ENCODE measurements at places on chromosomes 2 and 18.

DNA sequence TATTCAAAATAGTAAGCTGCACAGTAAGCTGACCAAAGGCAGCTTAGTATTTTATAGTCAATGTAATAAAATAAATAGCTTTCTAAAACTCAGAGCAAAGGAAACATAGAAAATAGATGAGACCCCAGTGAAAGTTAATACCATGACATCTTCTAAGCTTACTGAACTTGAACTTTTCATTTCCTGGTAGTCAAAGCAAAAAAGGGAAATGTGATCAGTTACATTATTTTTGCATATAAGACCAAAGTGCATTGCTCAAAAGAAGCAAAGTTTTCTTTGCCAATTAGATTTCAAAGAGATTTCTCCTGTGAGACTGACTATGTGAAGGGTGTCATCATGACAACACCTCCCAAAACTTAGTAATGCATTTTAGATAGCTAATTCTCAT is 70.2 kb downstream of the MYO1B start:
- DNase-seq = no peak

GRCh38 chr18:65017372-65017760 is 733.4 kb upstream of the CDH7 start:
- no peak for DNase-seq

DNA sequence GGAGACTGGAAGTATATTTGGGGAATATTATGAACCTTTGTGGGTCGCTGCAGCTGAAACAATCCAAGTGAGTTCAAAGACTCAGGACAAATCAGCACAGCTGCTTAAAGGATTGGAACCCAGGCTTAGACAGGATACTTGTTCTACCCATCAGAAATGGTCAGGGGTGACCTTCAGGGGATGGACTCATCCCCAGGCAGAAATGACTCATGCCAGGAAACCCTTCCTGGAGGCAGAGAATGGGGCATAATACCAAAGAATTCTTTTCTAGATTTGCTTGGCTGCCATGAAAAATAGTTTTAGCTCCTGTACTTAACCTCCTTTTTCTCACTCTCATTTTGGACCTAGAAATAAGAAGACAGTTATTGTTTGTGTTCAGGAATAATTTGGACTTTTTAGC is 425.5 kb downstream of the TSN start:
- no peak for DNase-seq

DNA sequence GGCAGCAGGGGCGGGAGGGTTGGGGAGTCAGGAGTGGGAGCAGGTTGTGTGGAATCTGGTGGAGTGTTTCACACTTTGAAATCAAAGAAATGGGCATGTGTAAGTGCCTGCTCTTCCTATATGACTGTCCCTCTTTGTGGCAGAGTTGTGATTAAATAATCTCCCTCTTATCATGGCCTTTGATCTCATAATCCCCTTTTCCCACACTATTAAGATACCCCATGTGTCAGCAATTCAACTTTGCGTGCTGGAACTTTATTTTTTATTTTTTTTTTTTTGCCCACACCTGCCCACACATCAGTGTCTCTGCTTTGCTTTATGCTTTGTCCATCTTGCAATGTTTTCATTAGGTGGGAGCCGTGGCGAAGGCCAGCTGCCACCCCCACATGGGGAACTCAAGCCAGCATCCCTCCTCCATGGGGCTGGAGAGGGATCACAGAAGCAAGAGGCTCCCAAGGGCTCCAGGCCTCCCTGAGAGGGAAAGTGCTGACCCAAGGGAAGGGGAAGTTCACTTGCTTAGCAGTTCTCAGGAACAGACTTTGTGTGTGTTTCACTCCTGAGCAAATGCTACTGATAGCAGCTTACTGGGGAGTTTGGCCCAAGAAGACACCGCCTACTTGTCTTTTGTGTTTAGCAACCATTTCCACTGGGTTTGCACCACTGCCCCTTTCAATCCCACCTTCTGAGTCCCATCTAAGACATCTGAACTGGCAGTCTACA is 243.4 kb downstream of the BCL11A start:
- DNase-seq = no peak

- no peak for DNase-seq
Measured at GRCh38 chr2:85893428-85894258, 4.9 kb upstream of the ST3GAL5 start.

GRCh38 chr18:12595571-12596255 is 62.2 kb downstream of the SPIRE1 start:
- DNase-seq = no peak

DNA sequence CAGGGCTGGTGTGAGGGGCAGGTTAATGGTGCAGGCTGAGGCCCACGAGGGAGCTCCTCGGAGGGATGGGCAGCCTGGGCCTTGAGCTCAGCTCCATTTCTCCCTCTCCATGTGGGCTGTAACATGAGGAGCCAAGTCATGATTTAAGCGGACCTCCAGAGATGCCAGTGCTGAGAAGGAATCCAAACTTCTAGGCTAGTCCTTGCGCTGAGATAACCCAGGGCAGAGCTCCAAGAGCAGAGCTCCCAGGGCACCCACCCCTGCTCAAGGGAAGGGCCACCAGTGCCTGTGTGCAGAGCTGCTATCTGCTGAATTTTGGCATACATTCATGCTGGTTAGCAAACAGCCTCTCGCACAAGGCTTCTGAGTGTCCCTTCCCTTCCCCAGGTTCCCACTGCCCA is 95.1 kb downstream of the MRO start:
- no peak for DNase-seq

DNA sequence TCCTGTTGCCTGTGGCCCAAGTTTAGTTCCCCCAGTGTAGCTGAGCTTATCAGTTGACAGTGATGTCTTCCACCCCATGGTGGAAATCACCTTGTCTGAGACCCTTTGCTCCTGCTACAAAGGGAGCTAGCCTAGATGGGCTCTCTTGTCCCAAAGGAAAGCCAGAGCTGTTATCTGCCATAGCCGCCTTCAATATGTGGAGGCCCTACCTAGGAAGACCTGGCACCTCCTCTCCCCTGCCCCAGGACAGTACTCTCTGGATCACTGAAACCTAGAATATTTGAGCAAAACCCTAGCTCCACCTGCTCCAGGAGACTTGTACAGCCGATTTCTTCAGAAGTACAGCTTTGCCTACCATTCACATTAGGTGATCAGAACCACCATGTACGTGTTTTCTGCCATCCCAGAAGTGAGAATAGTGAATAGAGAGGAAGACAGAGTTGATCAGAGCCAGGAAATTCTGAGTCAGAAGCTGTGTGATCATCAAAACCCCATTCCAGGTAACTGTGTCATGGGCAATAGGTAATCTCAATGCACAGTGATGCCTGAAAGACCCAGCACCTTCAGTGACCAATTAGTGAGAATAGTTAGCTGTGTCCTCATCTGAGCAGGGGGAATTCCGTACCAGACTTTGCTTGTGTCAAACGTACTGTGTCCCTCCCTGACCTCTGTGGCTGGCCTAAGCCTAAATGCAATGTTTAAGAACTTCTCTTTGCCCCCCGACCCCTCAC is 138.4 kb upstream of the ALPP start:
- DNase-seq = no peak

GRCh38 chr2:232874677-232875223 is 4.7 kb downstream of the SNORC start:
- DNase-seq = no peak
